ENCODE measurements at places on chromosomes 7 and 10. TPM values are rescaled to one million over a fixed set of nuclear protein-coding genes. Genes with fewer than 3 reads are reported as not detected.

DNA sequence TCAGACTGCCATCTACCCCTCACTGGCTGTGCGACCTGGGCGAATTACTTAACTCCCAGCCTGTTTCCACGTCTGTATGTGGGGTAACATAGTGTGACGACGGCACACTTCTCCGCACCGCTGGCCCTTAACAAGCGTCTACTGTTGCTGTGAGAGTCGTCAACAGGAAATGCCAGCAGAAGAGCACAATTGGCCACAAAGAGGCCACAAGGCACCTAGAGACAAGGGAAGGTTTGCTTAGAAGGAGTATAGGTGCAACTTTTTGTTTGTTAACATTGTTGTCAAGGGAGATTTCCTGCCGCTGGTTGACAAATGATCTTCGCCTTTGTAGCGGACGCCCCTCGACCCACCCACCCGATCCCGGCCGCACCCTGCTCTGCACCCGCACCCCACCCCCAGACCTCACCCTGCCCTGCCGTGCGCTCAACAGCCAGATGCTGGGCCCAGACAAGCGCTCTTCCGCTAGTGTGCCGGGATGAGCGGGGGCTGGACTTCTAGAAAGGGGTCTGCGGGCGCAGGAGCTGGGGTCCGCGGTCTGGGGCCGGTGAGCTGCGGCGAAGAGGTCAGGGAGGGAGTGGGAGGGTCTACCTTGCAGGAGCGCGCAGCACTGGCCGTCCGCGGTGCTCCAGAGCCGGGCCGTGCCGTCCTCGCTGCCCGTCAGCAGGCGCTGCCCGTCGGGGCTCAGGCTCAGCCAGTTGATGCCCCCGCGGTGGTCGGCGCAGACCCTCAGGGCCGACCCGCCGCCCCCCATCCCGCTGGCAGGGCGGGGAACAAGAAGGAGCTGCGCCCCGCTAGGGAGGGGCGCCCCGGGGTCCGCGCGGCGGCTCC, 785 bp downstream of the WDR86 start:
- DNase-seq = peak; percentile 79

- DNase-seq = peak; percentile 72
Observed at GRCh38 chr10:101029520-101030295, 1.2 kb downstream of the PDZD7 start.

DNA sequence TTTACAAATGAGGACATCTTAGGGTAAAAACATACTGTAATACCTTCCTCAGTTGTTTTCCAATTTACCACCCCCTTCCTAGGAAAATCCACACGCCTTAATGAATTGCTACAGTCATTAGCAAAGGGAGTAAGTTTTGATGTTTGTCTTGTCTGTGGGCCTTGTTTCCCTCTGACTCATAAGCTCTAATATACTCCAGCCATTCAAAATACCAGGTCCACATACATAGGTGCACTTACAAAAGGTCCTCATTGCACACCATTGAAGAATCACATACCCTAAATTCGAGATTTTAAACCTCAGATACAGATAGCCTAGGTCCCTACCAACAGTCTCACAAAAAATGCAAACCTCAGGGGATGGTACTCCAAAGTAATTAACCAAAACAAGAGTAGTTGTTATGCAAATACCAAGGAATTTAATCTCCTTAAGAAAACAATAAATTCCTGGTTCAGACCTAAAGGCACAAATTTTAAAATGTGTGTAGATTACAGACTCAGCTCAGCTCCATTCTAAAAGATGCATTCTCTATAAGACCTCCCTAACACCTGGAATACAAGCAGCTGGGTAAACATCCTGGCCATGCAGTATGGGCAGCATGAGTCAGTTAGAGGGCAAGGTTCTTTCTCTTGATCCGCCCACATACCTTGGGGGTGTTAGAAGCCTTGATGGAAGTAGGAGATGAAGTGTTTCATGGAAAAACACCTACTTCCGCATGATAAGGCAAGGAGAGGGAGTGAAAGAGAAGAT, 3.0 kb upstream of the LIPK start:
- peak; percentile 94 for DNase-seq

DNA sequence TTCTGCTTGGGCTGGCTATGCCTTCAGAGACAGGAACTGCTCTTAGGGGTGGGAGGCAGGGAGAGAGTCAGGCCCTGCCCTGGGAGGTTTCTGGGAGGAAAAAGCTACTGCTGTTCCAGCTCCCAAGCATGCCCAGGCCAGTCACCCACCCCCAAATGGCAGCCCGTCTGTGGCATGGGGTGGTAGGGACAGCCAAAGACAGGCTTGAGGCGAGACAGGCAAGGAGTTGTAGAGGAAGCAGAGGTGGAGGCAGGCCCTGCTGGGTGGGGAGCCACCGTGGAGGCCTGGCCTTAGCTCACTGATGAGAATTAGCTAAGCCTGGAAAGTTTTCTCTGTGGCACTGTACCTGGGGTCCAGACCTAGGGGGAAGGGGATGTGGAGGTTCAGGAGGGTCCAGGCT, 6.6 kb upstream of the SAMD8 start:
- no peak for DNase-seq

DNA sequence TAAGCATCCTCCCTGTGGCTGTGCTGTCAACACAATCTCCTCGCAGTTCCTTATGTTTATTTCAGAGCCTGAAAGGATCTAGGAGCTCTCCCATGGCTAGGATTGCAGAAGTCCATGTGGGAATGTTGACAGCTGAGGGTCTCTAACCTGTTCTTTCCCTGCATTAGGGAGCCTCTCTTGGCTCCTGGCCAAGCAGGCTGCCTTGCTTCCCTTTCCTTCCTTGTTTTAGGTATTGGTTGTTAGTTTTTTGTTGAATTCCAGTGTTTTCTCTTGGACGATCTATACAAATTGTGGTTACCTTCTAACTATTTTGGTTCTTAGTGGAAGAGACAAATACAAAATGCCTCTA, 171.8 kb downstream of the MLLT10 start:
- peak; percentile 15 for DNase-seq

DNA sequence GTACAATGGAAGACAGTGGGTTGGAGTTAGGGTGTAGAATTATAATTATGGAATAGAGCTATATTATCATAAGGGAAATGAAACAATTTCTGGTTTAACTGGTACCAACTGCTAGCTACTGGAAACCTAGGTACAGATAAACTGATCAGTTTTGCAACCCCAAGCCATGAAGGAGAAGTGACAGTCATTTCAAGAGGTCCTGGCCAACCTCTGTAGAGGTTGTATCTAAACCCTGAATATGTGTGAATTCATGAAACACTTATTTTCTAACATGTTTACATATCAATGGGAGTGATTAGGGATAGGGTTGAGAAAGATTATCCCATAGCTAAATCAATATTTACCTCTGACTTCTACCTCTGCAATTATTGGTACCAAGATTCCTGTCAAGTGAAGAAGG, 29.9 kb upstream of the CC2D2B start:
- no peak for DNase-seq

DNA sequence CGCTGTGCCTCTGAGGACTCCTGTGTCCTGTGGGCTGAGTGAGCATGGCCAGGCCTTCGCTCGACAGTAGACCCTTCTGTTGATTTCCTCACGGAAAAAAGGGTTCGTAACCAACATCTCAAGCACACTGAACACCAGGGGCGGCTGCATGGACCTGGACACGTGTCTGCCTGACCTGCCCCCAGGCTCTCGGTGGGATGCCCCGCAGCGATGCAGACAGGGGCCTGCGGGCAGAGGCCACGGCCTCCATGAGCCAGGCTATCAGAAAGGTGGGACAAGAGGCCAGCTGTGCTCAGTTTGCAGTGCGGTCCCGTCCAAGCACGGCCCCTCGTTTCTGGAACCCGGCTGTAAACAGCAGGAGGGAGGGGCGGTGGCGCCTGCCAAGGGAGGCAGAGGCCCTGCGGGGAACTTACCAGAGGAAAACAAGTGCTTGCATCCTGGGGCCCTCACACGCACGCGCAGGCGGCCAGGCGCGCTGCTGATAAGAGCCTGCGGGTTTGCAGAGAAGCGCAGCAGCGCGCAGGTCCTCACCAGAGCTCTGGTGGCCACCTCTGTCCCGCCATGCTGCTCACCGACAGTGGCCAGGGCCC, 10.6 kb downstream of the GPR146 start:
- DNase-seq = no peak

DNA sequence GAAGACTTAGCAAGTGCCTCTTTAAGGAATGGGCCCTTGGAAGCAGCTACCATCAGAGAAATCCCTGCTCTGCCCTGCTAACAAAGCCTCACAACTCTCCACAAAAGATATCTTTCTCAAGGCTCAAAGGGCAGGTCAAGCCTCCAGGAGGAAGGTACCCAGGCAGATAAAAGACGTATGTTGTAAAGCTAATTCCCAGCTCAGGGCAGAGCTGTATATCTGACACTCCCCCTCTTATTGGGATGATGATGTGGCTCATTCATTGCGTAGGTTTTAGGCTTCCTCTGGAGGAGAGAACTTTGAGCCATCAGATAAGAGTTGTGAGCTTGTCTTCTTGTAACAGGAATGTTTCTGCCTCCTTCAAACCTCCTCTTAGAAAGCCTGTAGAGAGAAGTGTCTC, 145.4 kb downstream of the CALN1 start:
- no peak for DNase-seq

- DNase-seq = no peak
Observed at GRCh38 chr10:24643679-24644209, 79.9 kb downstream of the ARHGAP21 start.

- no peak for DNase-seq
Observed at GRCh38 chr7:44230286-44230685, 29.5 kb downstream of the YKT6 start.

DNA sequence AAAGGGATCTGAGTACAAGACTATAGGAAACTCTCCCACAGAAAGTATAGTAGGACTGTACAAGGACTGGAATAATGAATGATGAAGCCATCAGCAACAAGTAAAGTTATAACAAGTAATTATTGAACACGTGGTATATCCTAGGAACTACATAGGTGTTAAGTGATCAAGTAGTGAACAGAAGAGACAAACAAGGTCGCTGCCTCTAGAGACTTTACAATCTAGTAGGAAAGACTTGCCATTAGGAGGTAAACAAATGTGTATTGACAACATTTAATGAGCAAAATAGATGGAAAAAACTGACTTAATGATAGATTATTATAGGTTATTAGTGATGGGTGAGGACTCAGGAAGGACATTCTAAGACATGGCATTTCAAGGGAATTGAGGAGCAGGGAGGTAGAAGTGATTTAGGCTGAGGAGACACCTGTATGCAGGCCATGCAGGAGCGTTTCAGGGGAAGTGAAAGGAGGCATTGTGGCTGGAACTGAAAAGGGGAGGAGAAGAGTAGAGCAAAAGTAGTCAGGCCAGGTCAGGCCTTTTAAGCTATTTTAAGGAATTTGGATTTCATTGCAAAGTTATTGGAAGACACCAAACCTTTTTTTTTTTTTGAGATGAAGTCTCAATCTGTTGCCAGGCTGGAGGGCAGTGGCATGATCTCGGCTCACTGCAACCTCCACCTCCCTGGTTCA, 8.5 kb upstream of the GLCCI1 start:
- DNase-seq = no peak

- peak; percentile 26 for DNase-seq
Observed at GRCh38 chr7:135721198-135721820, 6.7 kb downstream of the SLC13A4 start.

- no peak for DNase-seq
Observed at GRCh38 chr7:18521236-18521589, 25.7 kb downstream of the HDAC9 start.

- peak; percentile 82 for DNase-seq
Observed at GRCh38 chr7:24587853-24588252, 14.6 kb downstream of the PALS2 start.

DNA sequence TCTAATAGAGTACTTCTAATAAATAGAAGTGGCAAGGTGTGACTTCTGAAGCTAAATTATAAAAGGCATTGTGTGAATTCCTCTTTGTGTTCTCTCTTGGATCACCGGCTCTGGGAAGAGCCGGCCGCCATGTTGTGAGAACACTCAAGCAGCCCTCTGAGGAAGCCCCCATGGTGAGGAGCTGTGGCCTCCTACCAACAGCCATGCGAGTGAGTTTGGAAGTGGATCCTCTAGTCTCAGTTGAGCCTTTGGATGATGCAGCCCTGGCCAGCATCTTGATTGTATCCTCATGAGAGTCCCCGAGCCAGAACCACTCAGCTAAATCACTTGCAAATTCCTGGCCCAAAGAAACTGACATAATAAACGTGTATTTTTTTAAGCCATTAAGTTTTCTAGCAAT, 94.5 kb upstream of the CARD11 start:
- no peak for DNase-seq

DNA sequence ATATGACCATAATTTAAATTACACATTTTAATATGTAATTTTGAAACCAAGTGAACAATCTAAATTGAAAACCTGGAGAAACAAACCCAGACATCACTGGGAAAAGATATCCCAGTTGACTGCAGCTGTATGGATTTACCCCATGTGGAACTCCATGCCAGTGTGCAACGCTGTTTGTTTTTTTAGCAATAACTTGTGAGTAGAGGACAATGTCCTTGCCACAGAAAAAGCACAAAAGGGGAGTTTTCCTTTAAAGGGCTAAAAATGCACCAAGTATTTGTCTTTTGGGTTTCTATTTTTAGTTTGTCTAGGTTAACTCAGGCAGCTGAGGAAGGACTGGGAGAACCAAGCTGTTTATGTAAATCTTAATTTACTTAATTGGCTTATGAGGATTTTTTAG, 15.1 kb upstream of the COL17A1 start:
- DNase-seq = no peak

- no peak for DNase-seq
Observed at GRCh38 chr10:48993627-48994026, 54.0 kb upstream of the LRRC18 start.

DNA sequence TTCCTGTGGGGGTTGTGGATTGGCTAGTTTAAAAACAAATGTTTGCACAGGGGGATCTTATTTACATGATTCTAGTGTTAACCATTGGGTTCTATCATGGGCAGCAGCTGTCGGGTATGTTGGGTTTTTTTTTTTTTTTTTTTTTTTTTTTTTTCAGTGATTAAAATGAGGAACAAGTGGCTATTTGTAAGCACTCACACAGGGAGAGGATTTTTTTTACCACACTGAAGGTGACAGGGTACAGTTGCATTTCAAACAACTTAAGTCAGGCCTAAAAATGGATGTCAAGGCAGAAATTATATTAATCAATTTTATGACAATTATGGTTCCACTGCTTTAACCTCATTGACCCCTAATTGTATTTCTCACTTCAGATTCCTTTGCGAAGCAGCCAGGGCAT, 92.8 kb downstream of the CD36 start:
- no peak for DNase-seq

GRCh38 chr10:132943791-132944404, 1.5 kb upstream of the CFAP46 start:
- DNase-seq = no peak

- DNase-seq = no peak
Observed at GRCh38 chr7:90723866-90724265, 127.7 kb downstream of the CDK14 start.

DNA sequence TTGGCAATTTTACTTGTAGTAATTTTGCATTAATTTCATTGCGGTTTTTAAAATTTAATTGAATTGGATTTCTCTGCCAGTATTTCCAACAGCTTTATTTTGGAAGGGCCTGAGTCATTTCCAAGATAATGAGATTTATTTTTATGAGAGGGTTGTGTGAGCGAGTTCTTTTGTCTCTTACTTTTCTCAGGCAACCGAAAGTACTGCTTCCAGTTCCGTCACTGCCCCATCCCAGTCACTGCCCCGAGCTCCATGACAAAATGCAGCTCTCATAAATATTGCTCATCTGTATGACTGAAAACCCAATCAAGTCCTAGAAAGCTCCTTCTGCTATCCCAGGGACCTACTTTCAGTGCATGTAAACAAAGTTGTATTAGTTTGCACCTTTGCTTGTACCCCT, 468.4 kb upstream of the SEMA3D start:
- no peak for DNase-seq

ECHDC3 gene
- 50.1 TPM for total RNA-seq

TSPAN12 gene
- 14.7 TPM for total RNA-seq

NCAPG2 gene
- 76.5 TPM for total RNA-seq

OR2A5 gene
- not detected for total RNA-seq

TUBB8 gene
- total RNA-seq = 1.4 TPM

GIMAP4 gene
- total RNA-seq = not detected

GDF10 gene
- total RNA-seq = 0.43 TPM

ARMC3 gene
- 0.16 TPM for total RNA-seq

Data from GM23338 (cell line).